ENCODE measurements at places on chromosomes 4 and X.
A peak's percentile ranks its signal among the peaks of the same experiment; 100 is the strongest.

DNA sequence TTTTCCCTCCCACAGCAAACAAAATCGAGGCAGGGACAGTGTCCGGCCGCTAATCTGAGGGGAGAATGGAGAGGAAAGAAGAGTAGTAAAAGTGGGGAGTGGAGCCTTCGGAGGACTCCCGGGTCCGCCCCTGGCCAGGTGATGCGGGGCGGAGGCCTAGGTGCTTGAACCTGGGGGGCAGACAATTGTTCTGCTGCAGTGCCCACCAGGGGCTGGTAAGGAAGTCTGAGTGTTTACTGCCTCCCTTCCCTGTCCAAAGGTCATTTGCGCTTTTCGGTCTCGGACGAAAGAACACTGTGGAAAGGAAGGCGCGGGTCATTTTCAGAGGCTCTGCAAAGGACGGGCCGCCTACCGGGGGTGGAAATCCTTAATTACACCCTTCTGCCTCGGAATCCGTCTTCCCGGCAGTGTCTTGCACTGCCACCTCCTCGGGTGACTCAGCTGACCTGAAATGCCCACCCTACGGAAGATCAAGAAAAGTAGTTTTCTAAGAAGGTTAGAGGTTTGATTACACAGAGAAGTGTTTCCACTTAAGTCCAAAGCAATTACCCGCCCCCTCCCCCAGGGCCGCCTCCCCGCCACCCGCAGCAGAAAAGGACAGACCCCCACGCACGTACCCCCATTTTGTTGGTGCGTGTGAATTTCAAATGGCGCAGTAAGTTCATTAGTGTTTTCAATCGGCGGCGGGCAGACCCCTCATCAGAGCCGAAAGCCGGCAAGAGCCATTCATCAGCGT, 99.9 kb upstream of the TENM3 start:
- DNase-seq: no peak

DNA sequence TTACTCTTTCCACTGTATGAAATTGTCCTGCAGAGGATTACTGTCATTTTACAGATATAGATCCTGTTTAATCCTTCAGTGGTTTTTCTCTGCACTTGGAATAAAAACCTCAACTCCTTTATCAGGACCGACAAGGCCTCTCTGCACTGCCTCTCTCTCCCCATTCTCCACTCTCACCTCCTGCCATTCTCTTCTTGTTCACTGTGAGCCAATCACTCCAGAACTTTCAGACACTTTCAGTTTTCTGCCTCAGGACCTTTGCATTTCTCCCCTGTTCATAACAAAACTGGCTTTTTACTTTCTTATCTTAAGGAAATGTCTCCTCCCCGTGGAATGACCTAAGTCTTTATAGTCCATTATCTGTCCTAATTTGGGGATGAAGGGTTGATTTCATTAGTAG, 137.3 kb downstream of the ELOVL6 start:
- DNase-seq: no peak

DNA sequence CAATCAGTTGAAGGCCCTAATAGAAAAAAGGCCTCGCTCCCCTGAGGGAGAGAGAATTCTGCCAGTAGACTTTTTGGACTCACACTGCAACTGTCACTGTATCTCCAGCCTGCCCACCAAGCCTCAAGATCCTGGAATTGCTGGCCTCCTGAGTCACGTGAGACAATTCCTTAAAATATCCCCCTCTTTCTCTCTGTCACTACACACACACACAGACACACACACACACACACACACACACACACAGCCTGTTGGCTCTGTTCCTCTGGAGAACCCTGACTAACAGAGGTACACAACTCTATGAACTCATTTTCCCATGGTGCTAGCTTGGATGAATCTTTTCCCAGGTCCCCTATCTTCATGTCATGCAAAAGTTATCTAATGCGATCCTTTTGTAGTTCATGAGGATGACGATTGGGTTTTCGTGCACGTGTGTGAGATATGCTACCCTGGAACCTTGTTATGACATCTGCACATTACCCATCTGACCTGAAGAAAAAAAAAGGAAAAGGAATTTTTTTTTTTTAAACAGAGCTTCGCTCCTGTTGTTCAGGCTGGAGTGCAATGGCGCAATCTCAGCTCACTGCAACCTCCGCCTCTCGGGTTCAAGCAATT, 13.7 kb downstream of the CLRN2 start:
- no peak for DNase-seq

GRCh38 chr4:48693856-48694574, 86.1 kb downstream of the FRYL start:
- no peak for DNase-seq

- no peak for DNase-seq
Measured at GRCh38 chr4:36392916-36393315, 111.5 kb downstream of the DTHD1 start.

GRCh38 chr4:53459548-53459947, 82.1 kb downstream of the FIP1L1 start:
- DNase-seq: no peak

- DNase-seq: no peak
Measured at GRCh38 chr4:163556177-163556576, 61.7 kb downstream of the TMA16 start.

DNA sequence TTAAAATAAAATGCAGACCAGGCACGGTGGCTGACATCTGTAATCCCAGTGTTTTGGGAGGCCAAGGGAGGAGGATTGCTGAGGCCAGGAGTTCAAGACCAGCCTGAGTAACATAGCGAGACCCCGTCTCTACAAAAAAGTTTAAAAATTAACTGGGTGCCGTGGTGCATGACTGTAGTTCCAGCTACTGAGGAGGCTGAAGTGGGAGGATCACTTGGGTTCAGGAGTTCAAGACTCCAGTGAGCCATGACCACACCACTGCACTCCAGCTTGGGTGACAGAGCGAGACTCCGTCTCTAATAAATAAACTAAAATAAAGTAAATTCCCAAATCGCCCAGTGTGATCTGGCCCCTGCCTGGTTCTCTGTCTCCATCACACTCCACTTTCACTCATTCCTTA, 43.7 kb downstream of the TENM3 start:
- DNase-seq: no peak

DNA sequence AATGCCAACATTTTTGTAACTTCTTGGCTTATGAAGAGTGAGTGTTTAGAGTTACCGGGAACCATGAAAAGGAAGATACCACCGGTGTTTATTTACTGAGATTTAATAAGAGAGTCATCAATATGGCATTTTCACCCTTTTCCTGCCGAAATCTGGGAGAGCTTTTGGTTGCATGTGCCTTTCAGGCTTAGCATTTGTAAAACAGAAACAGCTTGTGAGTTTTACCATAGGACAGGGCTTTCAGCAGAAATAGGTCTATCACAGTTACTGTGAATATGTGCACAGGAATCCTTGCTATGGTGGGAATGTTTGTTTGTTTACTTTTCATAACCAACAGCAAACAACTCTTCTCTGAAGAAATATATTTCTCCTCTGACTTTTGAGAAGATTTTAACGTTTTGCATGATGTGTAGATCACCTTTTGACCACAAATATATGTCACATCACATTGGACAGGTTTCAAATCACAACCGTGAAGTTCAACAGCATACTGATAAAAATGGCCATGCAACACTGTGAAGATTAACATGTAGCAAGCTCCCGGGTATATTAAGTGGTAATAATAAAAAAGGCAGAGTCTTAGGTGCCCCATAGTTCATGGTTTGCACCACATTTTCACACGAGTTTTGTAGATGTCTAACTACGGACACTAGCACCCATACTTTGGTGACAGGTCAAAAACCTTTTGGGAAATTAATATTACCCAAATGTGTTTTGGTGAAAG, 21.3 kb downstream of the ARHGAP24 start:
- DNase-seq: no peak

DNA sequence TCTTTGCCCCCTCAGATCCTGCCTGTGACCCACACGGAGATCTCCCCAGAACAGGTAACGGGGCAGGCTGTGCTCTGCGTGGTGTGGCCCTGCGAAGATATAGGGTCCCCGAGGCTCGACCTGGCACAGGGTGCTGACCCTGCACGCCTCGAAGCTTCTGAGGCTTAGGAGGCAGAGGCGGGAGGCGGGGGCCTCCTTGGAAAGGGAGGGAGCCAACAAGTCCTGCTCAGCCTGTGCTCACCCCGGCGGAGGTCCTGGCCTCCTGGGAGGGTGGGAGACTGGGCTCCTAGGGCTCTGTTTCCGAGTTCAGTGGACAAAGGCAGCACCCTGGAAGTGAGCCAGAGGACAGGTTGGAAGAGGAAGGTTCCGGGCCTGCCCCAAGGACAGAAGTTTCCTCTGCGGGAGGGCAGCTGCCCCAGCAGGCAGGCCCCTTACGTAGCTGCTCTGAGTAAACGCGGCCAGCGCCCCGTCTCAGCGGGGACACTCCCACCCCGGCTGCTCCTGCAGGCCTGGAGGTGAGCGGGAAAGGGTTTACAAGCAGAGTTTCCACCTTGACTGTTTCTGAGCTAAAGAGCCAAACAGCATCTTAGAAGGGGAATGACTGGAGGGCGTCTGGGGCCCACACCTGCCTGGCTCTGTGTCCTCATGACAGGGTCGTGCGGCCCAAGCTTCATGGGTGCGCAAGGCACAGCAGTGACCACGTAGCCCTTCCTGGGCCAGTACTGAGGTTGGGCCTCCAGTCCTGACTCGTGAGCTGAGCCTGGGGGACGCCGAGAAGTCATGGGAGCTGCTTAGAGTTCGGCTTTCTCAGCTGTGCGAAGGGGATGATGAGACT, 16.1 kb downstream of the TMEM175 start:
- DNase-seq: no peak

DNA sequence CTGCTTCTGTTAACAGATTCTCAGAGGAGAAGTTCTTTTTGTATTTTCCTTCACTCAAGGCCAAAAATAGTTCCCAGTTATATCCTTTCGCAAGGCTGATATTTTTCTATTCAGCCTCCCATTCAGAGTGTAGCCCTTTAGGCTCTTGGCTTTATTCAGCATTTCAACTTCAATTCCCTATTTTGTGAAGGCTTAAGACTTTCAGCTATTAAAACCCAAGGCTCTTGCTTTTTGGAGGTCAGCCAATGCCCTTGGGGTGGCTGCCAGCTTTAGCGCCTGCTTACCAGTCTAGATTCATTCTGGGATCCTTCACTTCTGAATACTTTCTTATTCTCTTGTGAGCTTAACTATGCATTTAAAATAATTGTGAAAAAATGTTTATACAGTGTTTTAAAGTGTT, 57.3 kb upstream of the ADGRA3 start:
- peak; percentile 4 for DNase-seq

DNA sequence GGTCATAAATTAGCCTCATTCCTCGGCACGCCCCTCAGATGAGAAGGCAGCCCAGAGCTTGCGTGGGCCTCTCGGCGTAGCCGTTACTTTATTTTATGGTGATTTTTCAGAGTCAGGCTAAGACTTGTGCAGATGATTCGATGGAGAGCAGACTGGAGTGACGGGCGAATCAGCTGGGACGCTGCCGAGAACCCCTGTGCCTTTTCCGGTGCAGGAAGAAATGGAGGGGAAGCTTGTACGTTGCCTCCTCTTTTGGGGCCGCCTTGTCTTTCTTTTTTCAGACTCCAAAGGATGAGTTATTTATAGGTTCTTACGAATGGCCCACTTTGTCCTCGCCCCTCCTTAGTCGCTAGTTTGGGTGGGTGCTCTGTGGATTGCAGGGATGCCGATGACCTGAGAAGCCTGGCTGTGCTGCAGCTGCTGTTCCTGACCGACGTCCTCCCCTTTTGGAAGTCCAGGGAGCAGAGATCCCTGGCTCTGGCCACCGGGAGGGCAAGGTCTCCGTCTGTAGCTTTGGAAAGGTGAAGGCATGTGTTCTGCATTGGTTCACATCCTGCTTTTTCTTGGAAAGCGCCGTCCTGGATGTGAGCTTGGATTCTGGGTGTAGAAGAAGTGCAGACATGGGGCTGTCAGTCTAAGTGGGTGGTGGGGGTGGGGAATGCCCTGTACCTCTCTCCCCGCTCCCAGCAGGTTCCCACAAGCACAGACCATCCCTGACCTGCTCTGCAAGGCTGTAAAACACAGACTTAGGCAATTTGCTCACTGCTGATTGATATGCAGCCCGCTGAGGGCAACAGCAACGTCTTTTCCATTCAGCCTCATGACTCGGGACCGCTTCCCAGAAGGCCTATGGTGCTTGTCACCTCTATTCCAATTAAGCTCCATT, 9.3 kb downstream of the SORCS2 start:
- DNase-seq: no peak

DNA sequence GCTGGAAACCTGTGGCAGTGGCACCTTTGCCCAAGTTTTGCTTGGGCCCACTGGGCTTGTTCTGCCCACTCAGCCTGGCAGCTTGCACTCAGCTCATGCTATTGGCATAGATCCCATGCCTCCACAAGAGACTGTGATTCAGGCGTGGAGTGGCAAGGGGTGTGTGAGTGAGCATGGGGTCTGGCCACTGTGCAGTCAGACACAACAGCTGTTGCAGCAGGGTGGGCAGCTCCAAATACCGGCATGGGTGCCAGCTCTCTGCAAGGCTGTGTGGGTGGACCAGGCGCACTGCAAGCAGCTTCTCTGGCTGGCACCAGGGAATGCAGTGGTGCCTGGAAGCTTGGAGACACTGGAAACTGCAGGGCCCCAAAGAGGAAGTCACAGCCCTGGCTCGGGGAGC, 27.4 kb upstream of the DIPK2B start:
- no peak for DNase-seq

DNA sequence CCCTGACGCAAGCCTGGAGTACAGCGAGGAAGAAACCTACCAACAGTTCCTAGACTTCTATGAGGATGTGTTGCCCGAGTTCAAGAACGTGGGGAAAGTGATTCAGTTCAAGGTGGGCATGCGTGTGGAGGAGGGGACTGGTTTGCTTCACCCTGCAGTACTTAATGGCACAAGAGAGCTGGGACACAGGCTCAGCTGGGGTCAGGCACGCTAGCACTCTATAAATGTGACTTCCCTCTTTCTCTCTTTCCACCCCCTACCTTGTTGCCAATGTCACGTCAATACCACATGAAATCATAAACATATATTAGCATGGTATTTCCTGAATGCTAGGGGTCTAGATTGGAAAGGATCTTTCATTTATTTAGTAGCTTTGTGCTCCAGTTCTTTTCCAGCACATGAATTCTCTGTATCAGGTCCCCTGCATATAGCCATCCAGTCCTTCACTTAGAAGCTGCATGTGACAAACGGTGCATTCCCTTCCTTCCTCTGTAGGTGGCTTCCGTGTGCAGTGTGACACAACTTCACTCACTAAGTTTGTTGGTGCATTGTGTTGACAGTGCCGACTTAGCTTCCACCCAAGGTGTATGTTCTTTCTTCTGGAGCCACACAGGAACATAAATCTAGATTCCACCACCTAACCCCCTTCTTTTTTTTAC, 25.6 kb downstream of the ZRSR2 start:
- no peak for DNase-seq

- DNase-seq: no peak
Measured at GRCh38 chrX:139429913-139430312, 100.6 kb upstream of the F9 start.

GRCh38 chr4:73161527-73162185, 92.1 kb upstream of the COX18 start:
- DNase-seq: no peak

DNA sequence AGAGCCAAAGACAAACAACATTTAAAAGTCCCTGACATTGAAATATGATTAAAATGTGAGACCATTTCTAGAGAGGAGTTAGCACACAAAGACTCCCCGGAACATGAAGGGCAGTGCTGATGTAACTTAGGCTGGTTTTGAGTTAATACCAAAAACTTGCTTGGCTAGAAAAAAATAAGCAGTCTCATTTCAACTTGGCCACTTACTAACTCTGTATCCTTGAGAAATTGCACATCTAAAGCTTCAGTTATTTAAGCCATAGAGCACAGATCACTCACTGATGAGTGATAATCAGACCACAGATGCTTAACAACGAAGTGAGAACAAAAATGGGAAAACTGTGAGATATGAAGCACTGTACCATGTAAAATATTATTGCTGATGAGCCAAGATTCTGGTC, 65.9 kb upstream of the MAOA start:
- no peak for DNase-seq

All from NCI-H1092 (cell line).